GM12864 (cell line): ENCODE measurements at places on chromosomes 3 and 15.

GRCh38 chr3:37847689-37848088, 14.0 kb upstream of the CTDSPL start:
- no peak for DNase-seq

- no peak for DNase-seq
Observed at GRCh38 chr3:152669560-152669959, 165.4 kb upstream of the P2RY1 start.

DNA sequence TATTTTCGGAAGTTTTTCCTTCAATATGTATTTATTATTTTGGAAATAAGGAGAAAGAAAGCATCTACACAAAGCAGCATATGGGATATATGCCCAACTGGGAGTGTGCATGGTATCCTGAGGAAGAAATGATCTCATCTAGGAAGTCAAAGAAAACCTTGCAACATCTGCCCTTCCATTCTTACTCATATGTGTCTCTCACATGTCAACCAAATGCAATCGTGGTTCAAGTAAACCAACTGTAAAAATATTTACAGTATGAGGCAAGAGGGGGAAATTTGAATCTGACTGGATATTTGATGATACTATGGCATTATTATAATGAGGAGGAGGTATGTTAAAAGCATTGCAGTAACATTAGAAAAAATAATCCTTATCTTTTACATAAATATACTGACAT, 3.2 kb upstream of the SCG3 start:
- DNase-seq: no peak

DNA sequence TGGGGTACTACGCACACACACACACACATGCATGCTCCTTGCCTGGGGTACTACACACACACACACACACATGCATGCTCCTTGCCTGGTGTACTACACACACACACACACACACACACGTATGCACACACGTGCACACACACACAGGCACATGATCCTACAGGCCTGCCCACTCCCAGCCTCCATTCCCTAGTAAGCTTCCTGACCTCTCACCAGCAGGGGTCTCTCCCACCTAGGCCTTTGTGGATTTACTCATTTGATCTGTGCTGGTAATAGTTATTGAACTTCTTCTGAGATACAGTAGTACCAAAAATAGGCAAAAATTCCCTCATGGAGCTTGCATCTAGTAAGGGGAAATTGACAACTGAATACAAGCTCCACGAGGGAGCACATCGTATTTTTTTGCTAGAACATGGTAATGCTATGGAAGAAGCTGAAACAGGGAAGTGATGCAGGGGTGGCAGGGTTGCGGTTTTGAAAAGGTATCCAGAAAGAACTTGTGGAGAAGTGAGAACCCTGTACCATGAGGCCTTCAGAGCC, 19.1 kb downstream of the TTC21A start:
- DNase-seq: no peak

GRCh38 chr15:52093167-52093538, 19.4 kb downstream of the BCL2L10 start:
- DNase-seq: no peak
